Occipital lobe (tissue), 3 donors: ENCODE measurements at places on chromosomes 3 and 15. TPM values are rescaled to one million over a fixed set of nuclear protein-coding genes. Genes with fewer than 3 reads are reported as not detected.

GRCh38 chr3:55477306-55478303 lies 9.5 kb downstream of the WNT5A start:
- DNase-seq = no peak

GRCh38 chr3:87997966-87998365 lies 60.8 kb downstream of the CGGBP1 start:
- DNase-seq = no peak

DNA sequence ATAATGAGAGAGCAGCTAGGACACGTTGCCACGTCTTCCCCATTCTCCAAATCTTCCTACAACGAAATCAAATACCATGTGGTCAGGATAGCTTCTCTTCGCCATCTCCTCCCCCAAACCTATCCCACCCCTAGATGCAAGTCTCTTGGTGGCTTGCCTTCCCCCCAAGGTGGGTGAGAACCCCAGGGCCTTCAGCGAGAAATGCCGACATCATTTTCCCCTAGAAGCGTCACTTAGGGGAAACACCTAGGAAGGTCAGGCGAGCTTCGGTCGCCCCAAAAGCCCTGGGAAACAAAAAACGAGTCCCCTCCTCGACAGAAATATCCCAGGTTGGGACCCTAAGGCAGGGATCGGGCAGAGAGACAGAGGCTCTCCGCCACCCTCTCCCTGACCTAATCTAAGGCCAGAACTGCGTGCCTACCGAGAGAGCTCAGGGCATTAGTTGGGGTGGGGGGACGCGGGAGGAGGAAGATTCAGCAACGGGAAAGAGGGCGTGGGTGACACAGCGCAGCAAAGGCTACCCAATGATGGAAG lies 502 bp downstream of the DPH3 start:
- no peak for DNase-seq

The PLA1A gene
- total RNA-seq = not detected

The A4GNT gene
- total RNA-seq = not detected
